ENCODE measurements at places on chromosomes 3 and 15.

DNA sequence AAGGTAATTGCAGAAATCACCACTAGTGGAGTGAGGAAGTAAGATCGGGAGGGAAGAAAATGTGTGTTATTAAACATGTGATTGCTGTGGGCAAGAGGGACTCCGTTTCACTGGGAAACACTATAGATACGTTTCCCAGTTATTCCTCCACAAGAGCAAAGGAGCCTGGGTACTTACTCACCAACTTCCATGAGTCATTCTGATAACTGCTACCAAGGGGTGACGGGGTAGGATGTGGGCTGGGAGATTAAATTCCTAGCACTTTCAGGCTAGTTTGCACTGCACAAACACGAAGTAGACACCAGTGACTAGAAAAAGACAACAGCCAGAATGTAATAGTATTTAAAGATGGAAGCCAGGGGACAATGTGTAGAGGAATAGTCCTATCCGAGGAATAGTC lies 812.9 kb upstream of the CFAP20DC start:
- DNase-seq, result no peak

- no peak for DNase-seq
These were observed 639 bp downstream of the SPICE1 start for GRCh38 chr3:113514265-113514769.

- DNase-seq, result no peak
These were observed 38.5 kb downstream of the SLCO2A1 start for GRCh38 chr3:133991209-133991608.

GRCh38 chr3:112676659-112677234 lies 35.8 kb upstream of the CCDC80 start:
- DNase-seq, result peak; percentile 19

- no peak for DNase-seq
These were observed 686.2 kb upstream of the NR2F2 start for GRCh38 chr15:95644100-95644875.

GRCh38 chr3:49591615-49592014 lies 37.3 kb downstream of the BSN start:
- DNase-seq, result no peak

GRCh38 chr3:137471130-137471529 lies 293.0 kb upstream of the SOX14 start:
- DNase-seq, result no peak

GRCh38 chr3:56616478-56617006 lies 59.6 kb downstream of the CCDC66 start:
- DNase-seq, result no peak

- no peak for DNase-seq
These were observed 225.6 kb downstream of the TBL1XR1 start for GRCh38 chr3:176971613-176972174.

DNA sequence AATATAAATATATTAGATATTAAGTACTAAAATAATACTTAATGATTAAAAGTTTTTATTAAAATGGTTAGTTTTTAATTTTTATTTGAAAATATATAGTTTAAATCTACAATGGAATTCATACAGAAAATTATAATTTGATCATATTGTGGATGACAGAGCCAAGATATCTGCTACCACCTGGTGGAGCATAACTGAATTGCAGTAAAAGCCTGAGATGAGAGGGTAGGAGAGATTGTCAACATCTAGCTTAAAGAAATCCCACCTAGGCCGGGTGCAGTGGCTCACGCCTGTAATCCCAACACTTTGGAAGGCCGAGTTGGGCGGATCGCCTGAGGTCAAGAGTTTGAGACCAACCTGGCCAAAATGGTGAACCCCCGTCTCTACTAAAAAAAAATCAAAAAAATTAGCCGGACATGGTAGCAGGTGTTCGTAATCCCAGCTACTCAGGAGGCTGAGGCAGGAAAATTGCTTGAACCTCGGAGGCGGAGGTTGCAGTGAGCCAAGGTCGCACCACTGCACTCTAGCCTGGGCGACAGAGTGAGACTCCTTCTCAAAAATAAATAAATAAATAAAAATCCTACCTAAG lies 25.1 kb upstream of the CSTA start:
- DNase-seq, result no peak

DNA sequence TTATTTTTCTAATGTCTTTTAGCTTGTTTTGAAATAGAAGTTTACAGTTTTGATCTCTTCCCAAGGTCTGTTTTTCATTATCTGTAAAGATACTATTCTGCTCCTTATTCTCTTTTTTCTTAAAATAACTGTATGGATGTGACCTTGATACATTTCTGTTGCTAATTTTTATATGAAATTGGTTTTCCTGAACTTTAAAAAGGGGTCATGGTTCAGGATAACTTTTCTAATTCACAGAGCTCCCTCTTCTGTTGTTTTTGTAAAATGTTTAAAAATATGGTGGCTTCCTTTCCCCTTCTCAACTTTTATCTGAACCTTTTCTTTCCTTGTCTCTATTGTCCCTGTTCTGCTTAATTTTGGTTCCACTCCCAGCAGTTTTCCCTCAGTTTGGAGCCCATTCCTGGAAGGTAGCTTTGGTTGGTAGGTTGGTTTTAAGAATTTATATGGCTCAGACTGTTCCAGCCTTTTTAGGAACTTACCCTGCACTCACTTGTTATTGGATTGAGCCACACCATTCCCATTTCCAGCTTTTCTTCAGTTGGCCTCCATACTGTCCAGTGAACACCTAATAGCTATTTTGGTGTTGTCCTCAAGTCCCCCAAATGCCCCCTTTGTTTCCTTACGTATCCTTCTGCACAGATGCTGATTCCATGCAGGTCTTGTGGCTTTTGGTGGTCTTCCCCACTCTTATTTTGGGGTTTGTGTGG lies 70.3 kb downstream of the SLMAP start:
- no peak for DNase-seq

DNA sequence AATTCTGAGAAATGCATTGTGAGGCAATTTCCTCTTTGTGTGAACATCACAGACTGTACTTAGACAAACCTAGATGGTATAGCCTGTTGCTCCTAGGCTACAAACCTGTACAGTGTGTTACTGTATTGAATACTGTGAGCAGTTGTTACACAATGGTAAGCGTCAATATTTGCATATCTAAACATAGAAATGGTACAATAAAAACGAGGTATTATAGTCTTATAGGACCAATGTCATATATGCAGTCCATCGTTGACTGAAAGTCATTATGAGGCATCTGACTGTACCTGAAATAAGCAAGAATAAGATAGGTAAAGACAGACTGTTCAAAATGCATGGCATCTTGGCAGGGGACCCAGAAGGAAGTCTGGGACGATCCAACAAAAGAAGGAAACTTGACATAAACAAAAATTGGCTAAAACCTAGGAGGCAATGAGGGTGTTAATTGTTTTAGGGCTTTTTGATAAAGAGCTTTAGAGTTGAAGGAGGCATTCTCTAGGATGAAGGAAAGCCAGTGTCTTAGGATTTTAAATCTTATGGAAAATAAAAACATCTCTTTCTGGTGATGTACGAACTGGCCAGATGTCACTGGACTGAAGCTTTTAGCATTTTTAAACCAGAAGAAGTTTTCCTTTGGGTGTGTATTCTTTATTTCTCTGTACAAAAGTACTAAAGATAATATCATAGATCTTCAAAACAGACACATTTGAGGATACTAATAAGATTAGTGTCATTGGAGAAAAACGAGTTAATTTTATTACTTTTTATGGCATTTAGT lies 9.2 kb upstream of the SPRED1 start:
- DNase-seq, result no peak

DNA sequence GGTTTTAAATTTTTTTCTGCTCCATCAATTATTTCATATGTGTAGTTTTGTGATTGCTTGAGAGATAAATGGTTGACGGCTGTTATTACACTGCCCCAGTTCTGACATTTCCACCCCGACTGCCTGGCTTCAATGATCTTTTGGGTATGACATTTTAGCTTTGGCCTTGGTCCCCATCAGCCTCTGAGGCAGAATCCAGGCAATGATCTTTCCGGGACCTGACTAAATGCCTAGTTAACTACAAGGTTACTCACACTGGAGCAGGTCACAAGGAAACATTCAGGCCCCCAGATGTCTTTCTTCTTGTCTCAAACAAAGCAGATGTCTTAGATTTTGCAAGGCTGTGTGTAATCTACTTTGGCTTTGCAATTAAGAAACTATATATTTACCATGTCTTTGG lies 61.1 kb upstream of the TMCO5A start:
- DNase-seq, result no peak

DNA sequence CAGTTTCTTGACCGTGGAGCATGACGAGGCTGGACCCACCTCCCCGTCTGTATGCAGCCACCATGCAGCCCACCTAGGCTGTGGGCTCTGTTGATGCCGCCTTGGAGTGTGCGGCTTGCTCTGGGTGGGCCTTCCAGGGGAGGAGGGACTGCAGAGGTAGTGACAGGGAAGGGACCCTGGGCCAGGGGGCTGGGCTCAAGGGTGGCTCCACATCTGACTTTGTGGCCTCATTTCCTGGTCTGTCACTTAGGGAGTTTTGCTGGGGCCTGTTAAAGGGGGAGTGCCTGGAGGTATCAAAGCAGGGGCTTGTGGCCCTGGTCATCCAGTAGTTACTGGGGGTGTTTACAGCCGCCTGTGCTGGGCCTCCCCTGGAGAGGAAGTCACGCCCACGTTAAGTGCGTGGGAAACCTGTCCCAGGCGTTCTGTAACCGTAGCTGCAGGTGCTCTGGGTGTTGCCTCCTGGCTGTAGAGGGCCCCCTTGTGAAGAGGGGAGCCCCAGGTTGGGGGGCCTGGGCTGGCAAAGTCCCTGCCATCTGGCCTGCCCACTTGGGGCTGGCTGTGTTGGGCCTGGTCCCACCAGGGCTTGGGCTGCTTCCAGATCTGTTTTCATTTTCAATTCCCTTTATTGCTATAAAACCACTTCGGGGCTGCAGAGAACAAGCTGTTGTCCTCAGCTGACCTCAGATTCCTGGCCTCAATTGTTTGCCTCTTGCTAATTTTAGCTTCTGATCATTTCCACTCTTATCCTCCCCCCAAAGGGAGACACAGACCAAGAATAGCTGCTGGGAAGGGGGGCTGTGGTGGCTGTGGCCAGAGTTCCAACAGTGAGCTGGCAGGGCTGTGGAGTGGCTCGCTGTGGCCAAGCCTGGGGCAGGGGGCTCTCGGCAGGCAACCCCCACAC lies 26.5 kb downstream of the KLF13 start:
- peak; percentile 50 for DNase-seq

All from forelimb muscle (tissue), 1 donor.